ENCODE measurements at places on chromosomes 6 and 20. TPM values are rescaled to one million over a fixed set of nuclear protein-coding genes. Genes with fewer than 3 reads are reported as not detected.

GRCh38 chr6:35280903-35281302, 16.7 kb upstream of the DEF6 start:
- no peak for DNase-seq

DNA sequence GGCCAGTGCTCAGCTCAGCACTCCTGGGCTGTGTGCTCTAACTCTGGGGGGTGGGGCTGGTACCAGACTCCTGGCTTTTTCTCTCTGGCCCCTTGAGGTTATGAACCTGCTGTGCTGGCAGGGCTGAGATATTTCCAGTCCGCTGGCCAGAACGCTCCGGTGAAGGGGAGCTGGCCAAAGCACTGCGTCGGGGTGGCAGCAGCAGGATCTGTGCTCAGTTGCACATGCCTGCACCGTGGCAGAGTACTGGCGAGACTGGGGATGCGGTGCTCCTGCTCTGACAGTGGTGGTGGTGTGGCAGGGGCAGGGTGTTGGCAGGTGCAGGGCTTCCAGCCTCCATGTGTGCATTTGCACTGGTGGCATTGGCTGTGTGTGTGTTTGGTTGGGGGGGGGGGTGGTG, 374.4 kb downstream of the PHF3 start:
- no peak for DNase-seq

The TFAP2A gene
- 8.8 TPM for total RNA-seq

- no peak for DNase-seq
Measured at GRCh38 chr6:38943964-38944363, 104.6 kb upstream of the GLP1R start.

DNA sequence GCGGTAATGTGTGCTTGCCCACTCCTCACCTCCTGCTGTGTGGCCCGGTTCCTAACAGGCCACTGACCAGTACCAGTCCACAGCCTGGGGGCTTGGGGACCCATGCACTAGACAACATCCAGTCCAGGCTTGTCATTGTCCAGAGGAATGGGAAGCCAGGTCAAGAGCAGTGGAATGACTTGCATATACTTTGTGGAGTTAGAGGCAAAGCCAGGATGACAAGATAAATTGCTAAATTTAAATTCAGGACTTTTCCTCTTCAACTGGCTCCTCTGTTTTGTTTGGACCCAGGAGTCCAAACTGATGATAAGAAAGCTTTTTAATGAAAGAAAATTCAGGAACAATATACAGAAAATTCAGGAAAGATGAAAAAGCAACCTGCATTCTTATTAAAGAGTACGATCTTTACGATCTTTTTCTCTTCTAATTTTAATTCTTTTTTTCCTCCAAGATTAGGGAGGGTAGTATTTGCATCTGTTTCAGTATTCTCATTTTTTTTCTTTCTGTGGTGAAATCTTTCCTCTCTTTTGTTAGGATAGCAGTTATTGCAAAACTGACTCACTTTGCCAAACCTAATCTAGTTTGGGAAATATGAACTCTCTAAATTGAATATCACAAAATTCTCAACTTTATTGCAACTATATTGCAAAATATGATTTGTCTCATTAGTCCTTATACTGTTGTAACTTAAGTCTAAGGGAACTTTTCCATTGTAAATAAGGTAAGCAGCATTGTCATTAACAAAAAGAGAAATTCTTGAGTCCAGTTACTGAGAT, 48.2 kb downstream of the DCBLD1 start:
- DNase-seq = no peak

- DNase-seq = no peak
Measured at GRCh38 chr6:132790450-132790849, 8.0 kb downstream of the SLC18B1 start.

The CST1 gene
- not detected for total RNA-seq

GRCh38 chr6:21158873-21159272, 434.7 kb upstream of the SOX4 start:
- no peak for DNase-seq

GRCh38 chr6:163308629-163309440, 105.7 kb upstream of the QKI start:
- DNase-seq = no peak

The SSTR4 gene
- total RNA-seq = not detected

GRCh38 chr20:25033924-25034300, 24.0 kb downstream of the ACSS1 start:
- DNase-seq = no peak

The HLA-DQB1 gene
- total RNA-seq = 24.5 TPM

The LTA gene
- not detected for total RNA-seq

GRCh38 chr6:23736577-23736976, 389.4 kb upstream of the NRSN1 start:
- DNase-seq = no peak

The CCN2 gene
- 194 TPM for total RNA-seq

DNA sequence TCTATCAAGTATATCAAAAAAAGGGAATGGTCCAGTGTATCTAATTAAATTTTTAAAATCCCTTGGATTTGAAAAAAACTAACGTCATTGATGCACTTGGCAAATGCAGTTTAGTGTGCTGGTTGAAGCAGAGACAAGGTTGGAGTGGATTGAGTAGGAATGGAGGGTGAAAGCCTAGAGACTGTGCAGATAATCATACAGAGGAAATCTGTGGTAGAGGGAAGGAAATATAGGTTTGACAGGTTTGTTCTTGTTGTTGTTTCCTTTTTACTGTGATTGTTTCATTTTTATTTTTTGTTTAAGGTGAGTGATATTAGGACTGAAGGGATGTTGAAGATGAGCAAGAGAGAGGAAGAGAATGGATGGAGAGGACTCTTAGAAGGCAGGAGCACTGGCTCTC, 29.0 kb upstream of the L3MBTL3 start:
- no peak for DNase-seq

The FNDC11 gene
- total RNA-seq = 1.1 TPM

The SLC17A1 gene
- total RNA-seq = not detected

The TSPO2 gene
- total RNA-seq = not detected

The HEY2 gene
- total RNA-seq = 1.7 TPM

DNA sequence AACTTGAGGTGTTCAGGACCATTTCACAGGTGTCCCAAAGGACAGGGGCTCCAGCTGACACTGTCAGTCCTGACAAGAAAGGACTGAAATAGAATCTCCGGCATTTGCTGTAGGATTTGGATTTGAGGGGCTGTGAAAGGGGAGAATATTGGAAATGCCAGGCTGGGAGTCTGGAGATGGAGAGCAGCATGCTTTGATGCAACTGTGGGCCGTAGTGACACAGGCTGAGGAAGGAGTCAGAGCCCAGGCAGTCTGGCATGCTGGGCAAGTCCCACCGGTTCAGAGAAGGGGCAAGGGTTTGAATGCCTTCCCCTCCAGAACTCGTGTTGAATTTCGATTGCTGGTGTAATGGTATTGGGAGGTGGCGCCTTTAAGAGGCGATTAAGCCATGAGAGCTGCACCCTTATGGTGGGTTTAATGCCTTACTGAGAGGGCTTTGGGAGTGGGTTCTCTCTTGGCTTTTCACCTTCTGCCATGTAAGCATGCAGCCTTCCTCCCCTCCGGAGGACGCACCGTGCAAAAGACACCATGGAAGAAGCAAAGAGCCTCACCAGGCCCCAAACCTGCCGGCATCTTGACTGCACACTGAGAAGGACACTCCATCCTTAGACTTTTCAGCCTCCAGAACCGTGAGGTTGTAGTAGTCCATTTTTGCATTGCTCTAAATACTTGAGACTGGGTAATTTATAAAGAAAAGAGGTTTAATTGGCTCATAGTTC, 9.4 kb upstream of the PYGB start:
- DNase-seq = no peak

- no peak for DNase-seq
Measured at GRCh38 chr6:10084111-10084986, 330.5 kb downstream of the TFAP2A start.

DNA sequence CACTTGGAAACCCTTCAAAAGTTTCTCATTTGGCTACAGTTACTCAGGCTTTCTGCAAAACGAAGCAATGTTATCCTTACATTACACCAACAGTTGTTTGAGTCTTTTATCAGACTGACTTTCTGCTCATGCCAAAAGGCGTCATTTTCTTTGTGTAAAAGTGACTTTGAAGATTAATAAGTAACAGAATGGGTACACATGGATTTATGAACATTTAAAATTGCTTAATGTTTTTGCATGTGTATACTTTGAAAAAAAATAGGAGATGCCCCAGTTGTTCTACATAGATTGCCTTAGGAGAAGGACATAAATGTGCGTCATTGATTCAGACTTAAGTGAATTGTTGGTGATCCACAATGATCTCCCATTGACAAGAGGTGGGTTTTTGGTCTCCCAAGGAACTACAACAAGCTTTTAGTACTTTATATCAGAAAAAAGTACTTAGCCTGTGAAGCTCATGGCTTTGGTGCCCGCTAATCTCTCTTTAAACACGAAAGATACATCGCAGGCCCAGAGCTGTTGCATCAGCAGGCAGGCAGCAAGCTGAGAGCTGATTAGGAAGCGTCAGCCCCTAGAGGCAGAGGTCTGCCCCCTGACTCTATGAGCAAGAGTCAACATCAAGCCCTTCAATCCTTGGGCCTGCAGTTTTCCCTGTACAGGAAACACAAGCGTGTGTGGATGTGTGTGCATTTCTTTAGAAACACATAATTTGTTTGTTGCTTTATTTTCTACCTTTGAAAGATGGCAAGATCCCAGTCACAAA, 45.9 kb downstream of the SLC22A3 start:
- DNase-seq = no peak

DNA sequence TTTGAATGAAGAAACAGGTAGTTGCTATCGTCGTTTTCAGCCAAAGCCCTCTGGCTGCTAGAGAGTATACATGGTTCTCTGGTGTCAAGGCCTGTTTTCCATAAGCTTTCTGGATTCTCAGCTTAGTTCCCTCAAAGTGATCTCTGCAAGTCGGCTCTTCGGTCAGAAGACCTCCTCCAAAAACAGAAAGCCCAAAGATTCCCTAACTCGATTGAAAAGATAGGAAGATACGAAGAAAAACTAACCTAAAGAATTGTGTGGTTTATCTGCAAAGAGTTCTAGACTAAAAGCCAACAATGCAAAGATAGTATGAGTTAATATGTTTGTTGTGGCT, 545 bp upstream of the ASCC3 start:
- no peak for DNase-seq

The FBXL4 gene
- 13.0 TPM for total RNA-seq

DNA sequence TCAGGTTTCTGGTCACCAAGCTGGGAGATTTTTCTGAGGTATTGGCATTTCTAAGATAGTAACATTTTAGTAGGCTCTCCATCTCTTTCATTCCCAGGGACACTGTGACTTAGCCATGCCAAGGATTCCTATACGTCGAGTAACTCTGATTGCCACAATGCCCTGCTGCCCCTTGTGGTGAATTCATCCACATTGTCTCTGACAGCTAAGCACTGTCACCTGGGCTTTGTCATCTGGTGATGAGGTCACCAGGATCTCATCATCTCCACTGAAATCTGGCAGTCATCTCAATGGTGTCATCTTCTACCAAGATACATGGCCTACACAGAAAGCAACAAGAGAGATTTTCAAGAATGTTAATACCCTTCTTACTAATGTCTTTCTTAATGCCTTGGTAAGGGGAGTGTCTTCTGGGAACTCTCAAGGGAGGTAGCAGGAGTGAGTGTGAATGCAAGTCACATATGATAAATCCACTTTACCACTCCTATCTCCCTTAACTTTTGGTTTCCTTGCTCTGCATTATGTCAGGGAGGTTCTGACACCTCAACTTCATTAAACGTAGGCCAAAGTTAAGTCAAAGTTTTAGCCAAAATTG, 246.7 kb downstream of the CD109 start:
- DNase-seq = peak; percentile 10

DNA sequence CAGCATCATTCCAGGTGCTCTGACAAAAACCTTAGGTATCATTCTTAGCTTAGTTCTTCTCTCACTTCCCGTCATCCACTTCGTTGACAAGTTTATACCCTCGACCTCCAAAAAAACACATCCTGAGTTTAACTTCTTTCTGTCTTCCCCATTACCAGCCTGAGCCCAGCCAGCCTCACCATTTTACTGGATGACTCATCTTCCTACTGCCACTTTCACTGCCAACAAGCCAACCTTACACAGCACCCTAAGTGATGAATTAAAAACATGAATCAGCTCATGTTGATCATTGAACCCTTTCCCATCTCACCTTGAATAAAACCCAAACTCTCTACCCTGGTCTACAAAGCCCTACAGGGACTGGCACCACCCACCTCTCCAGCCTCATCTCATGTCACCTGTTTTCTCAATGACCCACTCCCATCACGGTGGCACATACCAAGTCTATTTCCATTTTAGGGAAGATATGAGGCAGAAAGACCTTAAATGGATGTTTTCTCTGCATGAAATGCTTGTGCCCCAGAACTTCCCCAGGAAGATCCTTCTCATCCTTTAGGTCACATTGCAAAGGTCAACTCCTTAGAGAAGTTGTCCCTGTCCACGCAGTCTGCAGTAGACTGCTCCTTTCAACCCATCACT, 9.9 kb upstream of the UST start:
- DNase-seq = no peak
